ENCODE measurements at places on chromosomes 1 and 21. TPM values are rescaled to one million over a fixed set of nuclear protein-coding genes. Genes with fewer than 3 reads are reported as not detected.

The DMRTA2 gene
- total RNA-seq, result 0.12 TPM

The TNFRSF4 gene
- total RNA-seq, result 0.11 TPM

The S100A9 gene
- total RNA-seq, result 1.3 TPM

The DNM3 gene
- 0.42 TPM for total RNA-seq

The GBP7 gene
- total RNA-seq, result not detected

The TNFRSF18 gene
- total RNA-seq, result not detected

The C1QTNF12 gene
- not detected for total RNA-seq

The KRTAP12-2 gene
- not detected for total RNA-seq

The RCOR3 gene
- 28.7 TPM for total RNA-seq

The S100A14 gene
- not detected for total RNA-seq

The C1orf226 gene
- total RNA-seq, result 7.3 TPM

The FAM151A gene
- 0.21 TPM for total RNA-seq

The CACNA1E gene
- total RNA-seq, result 0.18 TPM

DNA sequence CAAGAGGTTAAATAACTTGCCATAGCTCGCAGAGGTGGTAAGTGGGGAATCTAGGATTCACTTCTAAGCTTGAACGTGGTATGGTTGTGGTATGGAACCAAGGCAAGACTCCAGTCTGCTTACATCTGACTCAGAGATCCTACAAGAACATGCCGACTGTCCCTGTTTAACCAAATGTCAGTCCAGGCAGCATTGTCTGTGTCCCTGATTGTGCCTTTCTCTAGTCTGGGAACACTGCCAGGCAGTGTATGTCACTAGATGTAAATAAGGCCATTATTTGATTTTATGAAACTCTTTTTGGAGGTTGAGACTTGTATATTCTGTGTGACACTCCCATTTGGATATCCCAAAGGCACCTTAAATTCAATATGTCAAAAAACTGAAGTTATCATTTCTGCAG, 96.0 kb downstream of the NOS1AP start:
- H3K27me3 ChIP-seq, result no peaks in the 10 kb centered on the region
- peaks cover 21% of the 10 kb centered on the region for H3K4me1 ChIP-seq
- H3K4me3 ChIP-seq, result no peak overlapping the region
- no peak for DNase-seq
- no peaks in the 10 kb centered on the region for H3K36me3 ChIP-seq

DNA sequence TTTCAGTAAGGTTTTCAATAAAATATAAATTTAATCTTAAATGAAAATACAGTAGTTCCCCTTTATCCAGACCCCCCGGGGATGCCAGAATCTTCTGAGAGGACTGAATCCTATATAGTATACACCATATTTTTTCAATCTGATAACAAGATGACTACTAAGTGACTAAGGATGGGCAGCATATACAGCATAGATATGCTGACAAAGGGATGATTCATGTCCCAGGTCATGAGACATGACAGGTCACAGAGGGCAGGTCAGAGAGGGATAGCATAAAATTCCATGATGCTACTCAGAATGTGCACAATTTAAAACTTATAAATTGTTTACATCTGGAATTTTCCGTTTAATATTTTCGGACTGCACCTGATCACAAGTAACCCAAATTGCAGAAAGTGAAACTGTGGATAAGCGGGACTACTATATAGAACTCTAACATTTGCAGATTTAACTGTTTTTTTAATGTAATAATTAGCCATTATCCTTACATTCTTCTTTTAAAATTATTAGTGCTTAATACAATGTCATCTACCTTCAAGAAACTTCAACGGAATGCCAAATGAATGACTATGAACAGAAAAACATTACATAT, 48.8 kb downstream of the LRRC40 start:
- no peak for DNase-seq
- no peaks in the 10 kb centered on the region for H3K27me3 ChIP-seq
- H3K4me1 ChIP-seq, result no peaks in the 10 kb centered on the region
- H3K4me3 ChIP-seq, result no peak overlapping the region
- no peak overlapping the region for H3K27ac ChIP-seq
- H3K36me3 ChIP-seq, result peaks cover 3% of the 10 kb centered on the region

- DNase-seq, result no peak
- no peaks in the 10 kb centered on the region for H3K27me3 ChIP-seq
- H3K36me3 ChIP-seq, result no peaks in the 10 kb centered on the region
- H3K4me3 ChIP-seq, result no peak overlapping the region
Measured at GRCh38 chr1:167342846-167343245, 122.2 kb downstream of the POU2F1 start.

- no peak overlapping the region for H3K27ac ChIP-seq
- no peak overlapping the region for H3K4me3 ChIP-seq
- no peaks in the 10 kb centered on the region for H3K36me3 ChIP-seq
- no peak for DNase-seq
Measured at GRCh38 chr1:177753655-177754054, 216.2 kb downstream of the SEC16B start.

- H3K27ac ChIP-seq, result no peak overlapping the region
- no peaks in the 10 kb centered on the region for H3K27me3 ChIP-seq
- H3K4me1 ChIP-seq, result no peaks in the 10 kb centered on the region
- DNase-seq, result peak; percentile 31
- no peaks in the 10 kb centered on the region for H3K36me3 ChIP-seq
- no peak overlapping the region for H3K4me3 ChIP-seq
Measured at GRCh38 chr1:193338194-193338593, 151.8 kb upstream of the B3GALT2 start.

DNA sequence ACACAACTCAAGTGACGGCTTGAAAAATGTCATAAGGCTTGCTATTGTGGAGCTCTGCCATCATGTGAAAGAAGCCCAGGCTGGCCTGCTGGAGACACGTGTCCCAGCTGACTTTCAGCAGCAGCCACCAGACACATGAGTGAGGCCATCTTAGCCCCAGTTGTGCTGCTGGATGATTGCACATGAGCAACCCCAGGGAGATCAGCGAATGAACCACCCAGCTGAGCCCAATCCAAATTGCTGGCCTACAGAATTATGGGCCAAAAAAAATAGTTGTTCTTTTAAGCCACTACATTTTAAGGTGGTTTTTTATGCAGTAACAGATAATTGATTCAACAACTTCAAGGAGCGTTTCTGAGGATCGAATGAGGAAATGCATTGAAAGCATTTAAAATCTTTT, 17.5 kb upstream of the CDA start:
- H3K36me3 ChIP-seq, result no peaks in the 10 kb centered on the region
- no peaks in the 10 kb centered on the region for H3K4me1 ChIP-seq
- H3K4me3 ChIP-seq, result no peak overlapping the region

DNA sequence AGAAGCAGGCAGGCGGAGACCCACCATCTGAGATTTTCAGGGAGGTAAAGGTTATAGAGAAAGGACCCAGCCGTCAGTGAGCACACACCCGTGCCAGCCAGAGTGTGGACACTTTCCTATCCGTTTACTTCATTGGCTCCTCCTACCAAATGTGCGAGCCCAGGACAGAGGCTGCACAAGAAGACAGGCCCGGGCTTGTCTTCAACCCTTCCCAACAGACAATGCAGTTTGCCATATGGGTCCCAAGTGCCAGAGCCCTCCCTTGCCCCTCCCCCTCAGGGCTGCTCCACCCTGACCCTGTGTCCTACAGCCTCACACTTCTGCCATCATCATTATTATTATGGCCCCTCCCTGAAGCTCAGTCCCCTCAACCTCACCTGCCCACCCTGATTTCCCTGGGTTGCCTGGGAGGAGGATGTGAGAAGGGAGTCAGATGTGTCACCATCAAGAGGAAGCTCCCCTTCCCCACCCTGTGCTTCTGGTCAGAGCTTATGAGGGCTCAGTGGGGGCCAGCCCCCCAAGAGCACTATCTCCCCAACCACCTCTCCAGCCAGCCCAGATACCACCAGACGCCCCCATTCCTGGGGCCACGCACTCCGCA, 9.4 kb downstream of the LAPTM5 start:
- H3K4me1 ChIP-seq, result no peaks in the 10 kb centered on the region
- DNase-seq, result peak; percentile 24
- no peaks in the 10 kb centered on the region for H3K27me3 ChIP-seq
- H3K4me3 ChIP-seq, result no peak overlapping the region

- H3K27ac ChIP-seq, result peak overlapping the region; percentile 85
- no peaks in the 10 kb centered on the region for H3K36me3 ChIP-seq
- H3K27me3 ChIP-seq, result no peaks in the 10 kb centered on the region
- H3K4me1 ChIP-seq, result peaks cover 44% of the 10 kb centered on the region
- no peak overlapping the region for H3K4me3 ChIP-seq
Measured at GRCh38 chr1:178101654-178102053, 7.8 kb downstream of the RASAL2 start.

- no peak overlapping the region for H3K27ac ChIP-seq
- no peak for DNase-seq
- no peaks in the 10 kb centered on the region for H3K4me1 ChIP-seq
- H3K4me3 ChIP-seq, result no peak overlapping the region
- H3K27me3 ChIP-seq, result no peaks in the 10 kb centered on the region
Measured at GRCh38 chr1:214427871-214428277, 123.5 kb downstream of the PTPN14 start.

- no peaks in the 10 kb centered on the region for H3K36me3 ChIP-seq
- no peak overlapping the region for H3K4me3 ChIP-seq
- H3K27me3 ChIP-seq, result no peaks in the 10 kb centered on the region
- DNase-seq, result no peak
- no peak overlapping the region for H3K27ac ChIP-seq
- H3K4me1 ChIP-seq, result no peaks in the 10 kb centered on the region
Measured at GRCh38 chr1:158290321-158290844, 660 bp downstream of the CD1C start.

DNA sequence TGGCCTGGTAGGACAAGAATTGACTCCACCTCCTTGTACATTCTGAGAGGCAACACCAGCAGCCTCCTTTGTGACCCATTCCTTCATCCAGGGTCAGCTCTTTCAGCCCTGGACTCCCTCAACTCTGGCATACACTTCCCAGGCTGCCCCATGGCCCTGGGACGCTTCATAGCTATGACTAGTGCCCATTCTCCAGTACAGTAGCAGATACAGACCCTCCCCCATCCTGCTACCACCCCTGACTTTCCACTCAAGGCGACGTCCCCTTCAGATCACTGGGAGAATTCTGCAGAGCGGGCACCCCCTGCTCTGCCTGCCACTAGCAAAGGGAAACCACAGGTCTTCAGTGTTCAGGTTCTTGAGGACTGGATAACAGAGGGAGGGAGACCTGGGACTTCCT, 99.7 kb upstream of the HMGB4 start:
- H3K27ac ChIP-seq, result no peak overlapping the region
- no peaks in the 10 kb centered on the region for H3K4me1 ChIP-seq
- no peaks in the 10 kb centered on the region for H3K36me3 ChIP-seq
- H3K27me3 ChIP-seq, result no peaks in the 10 kb centered on the region
- H3K4me3 ChIP-seq, result no peak overlapping the region
- DNase-seq, result no peak

DNA sequence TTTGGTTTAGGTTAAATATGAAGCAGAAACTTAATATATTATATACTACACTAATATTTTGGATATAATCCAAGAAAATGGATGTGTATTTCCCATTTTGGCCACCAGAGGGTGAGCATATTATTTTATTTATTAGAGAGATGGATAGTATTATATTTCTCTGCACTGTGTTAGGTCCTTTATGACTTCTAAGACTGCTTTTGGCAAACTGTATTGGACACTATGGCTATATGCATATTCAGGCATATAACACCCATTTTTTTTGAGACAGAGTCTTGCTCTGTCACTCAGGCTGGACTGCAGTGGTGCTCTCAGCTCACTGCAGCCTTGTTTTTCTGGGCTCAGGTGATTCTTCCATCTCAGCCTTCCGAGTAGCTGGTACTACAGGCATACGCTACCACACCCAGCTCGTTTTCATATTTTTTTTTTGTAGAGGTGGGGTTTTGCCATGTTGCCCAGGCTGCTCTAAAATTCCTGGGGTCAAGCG, 17.8 kb upstream of the PGM1 start:
- H3K27ac ChIP-seq, result no peak overlapping the region
- no peaks in the 10 kb centered on the region for H3K36me3 ChIP-seq
- H3K27me3 ChIP-seq, result no peaks in the 10 kb centered on the region
- H3K4me3 ChIP-seq, result no peak overlapping the region
- peak; percentile 30 for DNase-seq

GRCh38 chr1:66416295-66416694, 117.7 kb upstream of the SGIP1 start:
- peaks cover 16% of the 10 kb centered on the region for H3K4me1 ChIP-seq
- H3K36me3 ChIP-seq, result no peaks in the 10 kb centered on the region
- no peaks in the 10 kb centered on the region for H3K27me3 ChIP-seq
- H3K4me3 ChIP-seq, result no peak overlapping the region
- DNase-seq, result no peak
- H3K27ac ChIP-seq, result no peak overlapping the region

GRCh38 chr1:98723574-98723973, 62.1 kb downstream of the SNX7 start:
- no peak overlapping the region for H3K27ac ChIP-seq
- no peaks in the 10 kb centered on the region for H3K4me1 ChIP-seq
- no peaks in the 10 kb centered on the region for H3K36me3 ChIP-seq
- no peaks in the 10 kb centered on the region for H3K27me3 ChIP-seq
- no peak for DNase-seq

DNA sequence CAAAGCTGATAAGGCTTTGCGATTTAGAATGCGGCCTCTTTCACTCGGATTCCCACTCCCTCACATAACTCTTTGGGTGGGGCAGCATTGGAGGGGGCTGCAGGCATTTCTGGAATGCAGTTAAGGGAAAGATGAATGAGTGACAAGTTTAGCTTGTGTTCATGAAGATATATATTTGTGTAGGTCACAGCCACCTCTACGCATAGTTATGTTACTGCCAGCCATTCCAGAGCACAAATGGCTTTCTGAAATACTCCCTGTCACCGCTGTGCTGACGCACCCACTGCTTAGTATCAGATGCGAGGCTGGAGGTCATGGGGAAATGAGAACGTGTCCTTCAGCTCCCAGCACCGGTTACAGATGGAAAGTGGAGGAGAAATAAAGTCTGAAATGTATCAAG, 54.1 kb upstream of the ATP1A1 start:
- H3K27ac ChIP-seq, result peak overlapping the region; percentile 76
- no peaks in the 10 kb centered on the region for H3K36me3 ChIP-seq
- peaks cover 32% of the 10 kb centered on the region for H3K4me1 ChIP-seq
- no peaks in the 10 kb centered on the region for H3K27me3 ChIP-seq
- peak; percentile 76 for DNase-seq
- H3K4me3 ChIP-seq, result no peak overlapping the region

DNA sequence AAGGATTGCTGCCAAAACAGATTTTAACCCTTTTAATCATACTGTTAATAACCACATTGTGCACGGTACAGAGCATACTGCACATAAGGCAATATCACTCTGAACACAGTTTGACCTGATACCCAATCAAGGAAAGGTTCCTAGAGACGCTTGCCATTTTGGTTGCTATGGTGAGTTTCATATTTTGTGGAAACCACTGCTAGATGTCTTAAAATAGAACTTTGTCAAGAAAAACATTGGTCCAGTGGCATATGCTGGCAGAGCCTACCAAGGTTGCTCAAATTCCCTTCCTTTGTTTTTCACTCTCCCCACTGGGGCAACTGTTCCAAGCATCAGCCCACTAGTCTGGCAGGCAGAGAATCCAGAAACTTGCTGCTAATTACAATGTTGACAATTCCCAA, 114.8 kb upstream of the DPYD start:
- DNase-seq, result no peak
- no peak overlapping the region for H3K4me3 ChIP-seq
- peaks cover 34% of the 10 kb centered on the region for H3K27me3 ChIP-seq
- H3K4me1 ChIP-seq, result no peaks in the 10 kb centered on the region

- no peaks in the 10 kb centered on the region for H3K27me3 ChIP-seq
- peaks cover 53% of the 10 kb centered on the region for H3K4me1 ChIP-seq
- H3K27ac ChIP-seq, result peak overlapping the region; percentile 82
- no peaks in the 10 kb centered on the region for H3K36me3 ChIP-seq
Measured at GRCh38 chr1:17594026-17594425, 54.5 kb downstream of the ARHGEF10L start.
